ENCODE measurements at places on chromosomes 2 and 18.

DNA sequence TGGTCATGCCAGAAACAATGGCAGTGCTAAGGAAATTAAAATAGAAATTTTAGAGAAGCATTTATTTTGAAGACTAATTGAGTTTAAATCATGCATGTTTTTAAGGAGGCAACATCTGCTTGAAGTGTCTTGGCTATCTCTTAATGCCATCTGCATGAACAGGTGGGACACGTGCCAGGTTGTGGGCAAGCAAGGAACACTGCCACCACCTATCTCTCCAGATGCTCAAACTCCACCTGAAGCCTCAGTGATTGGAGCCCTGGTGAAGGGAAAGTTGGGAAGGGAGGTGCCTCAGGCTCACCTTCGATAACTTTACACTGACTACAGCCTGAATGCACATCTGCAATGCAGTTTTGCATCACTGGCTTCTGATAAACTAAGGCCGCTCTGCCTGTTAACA, 91.5 kb downstream of the TPGS2 start:
- DNase-seq: no peak

- peak; percentile 73 for DNase-seq
These were observed 579 bp downstream of the MAT2A start for GRCh38 chr2:85539361-85540132.

GRCh38 chr2:59830601-59831000, 722.9 kb downstream of the BCL11A start:
- DNase-seq: no peak

DNA sequence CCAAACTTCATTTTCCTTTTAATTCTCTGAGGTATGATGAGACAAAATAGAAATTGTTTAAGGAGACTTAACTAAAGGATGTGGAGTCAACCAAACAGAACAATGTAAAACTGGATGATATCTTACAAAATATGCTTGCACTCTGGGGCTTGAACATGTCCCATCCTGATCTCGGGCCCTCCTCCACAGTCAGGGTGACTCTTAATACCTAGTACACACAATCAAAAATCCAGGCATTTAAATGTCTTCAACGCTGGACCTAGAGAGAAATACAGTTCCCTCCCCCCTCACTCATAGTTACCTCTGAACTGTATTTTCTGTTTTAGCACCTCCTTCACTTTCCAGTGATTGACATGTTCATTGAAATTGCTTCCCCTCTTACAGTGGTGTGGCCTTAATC, 36.9 kb upstream of the SERPINB2 start:
- no peak for DNase-seq

DNA sequence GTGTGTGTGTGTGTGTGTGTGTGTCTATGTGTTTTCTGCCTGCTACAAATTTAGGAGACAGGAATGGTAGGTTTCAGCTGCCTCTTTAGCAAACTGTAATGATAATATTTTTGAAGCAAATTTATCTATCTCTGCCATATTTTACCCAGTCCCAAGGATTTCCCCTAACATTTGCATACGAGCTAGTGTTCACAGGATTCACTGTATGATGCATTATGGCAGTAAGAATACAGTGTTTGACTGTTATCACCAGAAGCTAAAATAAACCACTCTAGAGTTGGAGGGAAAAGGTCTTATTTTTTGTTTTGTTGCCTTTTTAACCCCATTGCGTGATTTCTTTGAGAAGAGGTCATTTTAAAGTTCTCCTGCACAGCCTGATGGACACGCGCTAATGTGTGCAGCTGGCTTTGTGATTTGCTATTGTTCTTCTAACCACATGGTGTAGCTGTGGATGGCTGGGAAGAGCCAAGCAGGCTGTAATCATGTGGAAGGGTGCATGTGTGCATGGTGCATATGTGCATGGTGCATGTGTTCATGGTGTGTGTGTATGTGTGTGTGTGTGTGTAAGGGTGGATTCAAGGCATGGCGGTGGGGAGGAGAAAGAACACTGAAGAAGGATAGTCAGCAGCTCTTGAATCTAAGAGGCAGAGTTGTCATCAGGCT, 62.4 kb downstream of the PLB1 start:
- no peak for DNase-seq

- no peak for DNase-seq
These were observed 11.5 kb downstream of the ANKRD29 start for GRCh38 chr18:23650968-23651927.

- DNase-seq: no peak
These were observed 467.5 kb downstream of the FBXO15 start for GRCh38 chr18:73679941-73680712.

GRCh38 chr2:232699110-232699509, 2.0 kb downstream of the GIGYF2 start:
- no peak for DNase-seq

GRCh38 chr2:236847023-236847422, 238.7 kb upstream of the COPS8 start:
- no peak for DNase-seq

GRCh38 chr2:221025398-221025797, 546.7 kb downstream of the EPHA4 start:
- no peak for DNase-seq

GRCh38 chr2:196725882-196726281, 73.6 kb downstream of the GTF3C3 start:
- DNase-seq: no peak

DNA sequence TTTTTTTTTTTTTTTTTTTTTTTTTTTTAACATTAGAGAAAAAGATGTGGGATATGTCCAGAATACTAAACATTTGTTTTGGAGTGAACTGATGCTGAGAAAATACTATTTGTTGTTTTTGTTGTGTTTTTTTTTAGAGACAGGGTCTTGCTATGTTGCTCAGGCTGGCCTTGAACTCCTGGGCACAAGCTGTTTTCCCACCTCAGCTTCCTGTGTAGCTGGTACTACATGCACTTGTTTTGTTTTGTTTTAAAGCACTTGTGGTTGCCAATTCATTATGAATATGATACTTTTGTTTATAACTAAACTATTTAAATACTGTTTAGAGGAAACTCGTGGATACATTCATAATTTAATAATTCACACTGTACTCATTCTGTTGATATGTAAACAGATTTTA, 33.4 kb upstream of the DYSF start:
- DNase-seq: no peak

DNA sequence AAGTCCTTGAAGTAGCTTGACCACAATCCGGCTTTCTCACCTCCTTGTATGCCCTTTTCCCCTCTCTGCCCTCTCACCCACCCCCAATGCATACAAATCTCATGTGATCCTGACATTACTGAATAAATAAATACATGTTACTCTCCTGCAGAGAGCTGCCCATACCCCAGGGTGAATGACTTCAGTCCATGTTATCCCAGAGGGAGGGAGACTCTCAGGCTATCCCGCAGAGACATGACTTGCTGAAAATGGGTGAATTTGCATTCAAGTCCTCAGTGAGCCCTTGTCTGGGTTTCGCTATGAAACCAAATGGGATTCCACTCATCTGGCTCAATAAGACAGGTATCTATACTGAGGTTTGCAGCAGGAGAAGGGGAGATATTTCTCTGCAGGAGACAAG, 168.5 kb downstream of the FHOD3 start:
- no peak for DNase-seq

- DNase-seq: peak; percentile 52
These were observed 34.4 kb upstream of the TRAPPC8 start for GRCh38 chr18:31977270-31977872.

DNA sequence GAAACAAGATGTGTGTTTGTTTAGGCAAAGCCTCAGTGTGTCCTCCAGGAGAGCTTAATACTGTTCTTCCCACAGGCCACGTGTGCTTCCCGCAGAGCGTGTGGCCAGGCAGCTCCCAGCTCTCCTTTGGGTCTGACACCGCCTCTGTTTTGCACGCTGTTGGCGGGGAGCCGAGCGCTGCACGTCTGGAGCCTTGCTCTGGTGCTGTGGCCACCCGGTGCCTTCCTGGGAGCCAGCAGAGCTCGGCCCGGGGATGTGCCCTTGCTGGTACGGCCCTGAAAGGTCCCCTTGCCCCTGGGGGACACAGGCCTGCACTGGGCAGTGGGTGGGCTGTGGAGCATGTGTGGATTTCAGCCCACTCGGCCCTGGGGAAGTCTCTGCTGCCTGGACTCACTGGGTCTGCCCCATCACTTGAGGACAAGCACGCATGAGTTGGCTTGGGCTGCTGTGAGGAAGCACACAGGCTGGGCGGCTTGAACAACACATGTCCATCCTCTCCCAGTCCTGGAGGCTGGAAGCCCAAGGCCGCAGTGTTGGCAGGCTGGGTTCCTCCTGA, 160.7 kb upstream of the HDAC4 start:
- no peak for DNase-seq

DNA sequence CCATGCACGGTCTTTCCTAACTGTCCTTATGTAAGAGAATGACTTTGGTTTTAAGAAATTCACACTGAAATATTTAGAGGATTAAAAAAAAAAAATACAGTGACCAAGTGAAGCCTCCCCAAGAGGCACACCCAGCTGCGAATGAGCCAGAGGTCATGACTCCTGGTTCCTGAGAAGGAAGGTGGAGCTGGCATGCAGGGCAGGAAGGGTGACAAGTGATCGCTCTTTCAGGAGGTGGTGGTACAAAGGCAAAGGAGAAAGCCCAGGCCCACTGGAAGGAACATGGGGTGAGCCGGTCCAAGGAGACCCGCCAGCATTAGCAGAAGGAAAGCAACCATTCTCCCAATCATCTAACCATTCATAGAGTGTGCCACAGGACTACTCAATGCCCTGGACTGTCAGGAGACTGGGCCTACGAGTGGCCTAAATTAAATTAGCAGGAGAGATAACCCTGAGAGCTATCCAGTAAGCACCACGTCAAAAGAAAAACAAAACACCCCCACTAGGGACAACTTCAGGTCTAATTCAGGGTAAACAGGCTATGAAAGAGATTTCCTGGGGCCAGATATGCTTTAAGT, 7.8 kb downstream of the INO80C start:
- no peak for DNase-seq

- no peak for DNase-seq
These were observed 301.1 kb downstream of the PIK3C3 start for GRCh38 chr18:42255908-42256765.

DNA sequence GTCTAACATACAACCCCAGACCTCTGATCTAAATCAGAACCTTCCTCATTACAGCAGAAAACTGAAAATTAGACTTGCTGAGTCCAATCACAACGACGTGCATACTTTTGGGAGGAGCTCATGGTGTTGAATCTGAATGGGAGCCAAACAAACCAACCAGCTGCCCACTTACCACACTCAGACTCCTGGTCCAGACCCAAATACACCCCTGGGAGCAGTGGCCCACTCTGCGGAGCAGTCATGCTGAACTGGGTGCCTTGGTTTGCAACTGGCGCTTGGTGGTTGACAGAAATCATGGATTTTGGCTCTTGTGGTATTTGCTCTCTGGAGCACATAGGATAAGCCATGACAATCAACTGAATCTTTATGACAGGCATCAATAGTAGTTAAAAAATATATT, 253.6 kb upstream of the TNP1 start:
- no peak for DNase-seq

DNA sequence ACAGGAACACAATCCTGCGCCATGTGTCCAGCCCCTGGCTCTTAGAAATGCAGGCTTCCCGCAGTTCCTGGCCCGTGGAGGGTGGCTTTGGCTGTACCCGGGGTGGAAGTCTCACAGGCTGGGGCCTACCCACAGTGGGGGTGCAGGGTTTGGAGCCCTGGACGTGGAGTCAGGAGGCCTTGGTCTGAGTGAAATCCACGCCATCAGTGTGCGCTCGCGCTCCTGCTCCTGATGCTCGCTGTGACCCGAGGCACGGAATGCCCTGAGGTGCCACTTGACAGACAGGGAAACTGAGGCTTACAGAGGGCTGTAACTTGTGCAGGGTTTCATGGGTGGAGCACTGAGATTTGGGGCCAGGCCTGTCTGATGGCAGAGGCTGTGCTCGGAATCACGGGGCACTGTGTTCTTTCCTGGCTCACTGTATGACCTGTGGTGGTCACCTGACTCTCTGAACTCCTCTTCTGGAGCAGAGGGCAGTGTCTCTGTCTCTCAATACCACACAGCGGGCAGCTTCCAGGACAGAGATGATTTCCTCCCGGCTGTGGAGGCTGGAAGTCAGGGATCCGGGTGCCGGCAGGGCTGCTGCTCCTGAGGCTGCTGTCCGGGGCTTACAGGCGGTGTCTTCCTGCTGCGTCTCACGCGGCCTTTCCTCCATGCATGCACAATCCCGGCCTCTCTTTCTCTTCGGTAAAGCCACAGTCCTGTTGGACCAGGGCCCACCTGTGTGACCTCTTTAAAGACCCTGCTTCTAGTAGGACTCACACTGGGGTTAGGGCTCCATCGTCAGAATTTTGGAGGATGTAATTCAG, 25.9 kb upstream of the ALLC start:
- no peak for DNase-seq

DNA sequence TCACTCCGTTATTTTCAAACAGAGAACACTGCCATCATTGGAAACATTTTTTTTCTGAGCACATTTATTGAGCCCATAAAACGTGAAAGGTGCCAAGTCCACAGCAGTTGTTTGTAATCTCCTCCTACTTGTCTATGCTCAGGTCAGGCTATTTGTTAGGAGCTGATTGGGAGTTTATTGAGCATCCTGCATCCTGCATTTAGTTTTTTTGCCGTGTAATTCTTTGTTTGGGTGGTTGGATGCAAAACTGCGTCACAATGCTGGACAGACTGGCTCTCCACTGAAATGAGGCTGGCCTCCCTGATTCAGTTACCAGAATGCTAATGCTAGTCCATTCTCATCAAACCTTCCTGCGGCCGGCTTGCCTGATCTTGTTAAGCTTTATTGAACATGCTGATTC, 71.4 kb downstream of the RAPGEF4 start:
- DNase-seq: no peak
